ENCODE measurements at places on chromosomes 13 and 19.

- no peak for DNase-seq
Measured at GRCh38 chr19:11418094-11418548, 993 bp downstream of the RGL3 start.

GRCh38 chr13:90455067-90455466 lies 892.4 kb upstream of the MIR17HG start:
- no peak for DNase-seq

DNA sequence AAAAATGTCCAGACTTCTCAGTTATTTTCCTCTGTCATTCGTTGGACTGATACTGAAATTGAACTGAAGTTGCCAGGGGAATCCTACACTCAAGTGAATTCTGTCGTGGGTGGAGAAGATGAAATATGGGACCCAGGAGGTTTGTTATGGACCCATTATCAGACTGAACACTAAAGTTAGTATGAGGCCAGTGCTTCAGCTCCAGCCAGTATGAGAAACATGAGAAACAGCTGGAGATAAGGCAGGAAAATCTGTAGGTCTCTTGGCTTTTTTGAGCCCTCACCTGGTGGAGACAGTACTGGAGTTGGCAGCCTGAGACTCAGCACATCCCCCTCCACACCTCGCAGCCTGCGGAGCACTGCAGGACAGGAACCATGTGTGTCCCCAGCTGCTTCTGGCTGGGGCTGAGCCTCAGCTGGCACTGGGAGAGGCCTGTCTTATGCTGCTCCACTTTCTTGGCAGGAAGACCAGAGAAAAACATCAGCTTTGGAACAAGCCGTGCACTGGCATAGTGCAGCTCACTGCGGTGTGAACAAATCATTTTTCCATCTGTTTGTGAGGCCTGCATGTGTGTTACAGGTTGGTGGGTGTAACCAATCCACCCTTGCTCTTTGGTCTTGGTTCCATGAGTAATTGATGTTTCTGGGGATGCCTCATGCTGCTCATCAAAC lies 641.0 kb downstream of the FGF9 start:
- no peak for DNase-seq

DNA sequence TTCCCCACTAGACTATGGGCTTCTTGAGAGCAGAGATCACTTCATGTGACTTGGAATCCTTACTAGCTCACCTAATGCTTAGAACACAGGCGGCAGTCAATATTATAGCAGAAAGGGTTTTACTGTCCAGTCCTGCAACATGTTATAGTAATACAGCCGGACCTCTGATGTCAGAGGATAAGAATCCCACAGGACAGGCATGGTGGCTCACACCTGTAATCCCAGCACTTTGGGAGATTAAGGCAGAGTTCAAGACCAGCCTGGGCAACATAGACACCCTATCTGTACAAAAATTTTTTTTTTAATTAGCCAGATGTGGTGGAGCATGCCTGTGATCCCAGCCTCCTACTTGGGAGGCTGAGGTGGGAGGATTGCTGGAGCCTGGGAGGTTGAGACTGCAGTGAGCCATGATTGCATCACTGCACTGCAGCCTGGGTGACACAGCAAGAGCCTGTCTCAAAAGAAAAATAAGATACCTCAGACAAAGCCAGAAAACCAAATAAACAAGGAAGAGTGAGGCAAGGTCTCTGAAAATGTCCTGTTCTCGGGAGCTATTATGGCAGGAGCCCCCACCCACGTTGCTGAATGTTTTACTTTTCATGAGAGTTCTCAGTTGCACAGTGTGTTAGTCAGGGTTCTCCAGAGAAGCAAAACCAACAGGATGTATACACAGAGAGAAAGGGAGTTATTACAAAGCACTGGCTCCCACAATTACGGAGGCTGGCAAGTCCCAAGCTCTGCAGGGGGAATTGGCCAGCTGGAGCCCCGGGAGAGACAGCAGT lies 100.8 kb downstream of the UBL3 start:
- no peak for DNase-seq

GRCh38 chr19:29779921-29780320 lies 31.9 kb upstream of the CCNE1 start:
- no peak for DNase-seq

DNA sequence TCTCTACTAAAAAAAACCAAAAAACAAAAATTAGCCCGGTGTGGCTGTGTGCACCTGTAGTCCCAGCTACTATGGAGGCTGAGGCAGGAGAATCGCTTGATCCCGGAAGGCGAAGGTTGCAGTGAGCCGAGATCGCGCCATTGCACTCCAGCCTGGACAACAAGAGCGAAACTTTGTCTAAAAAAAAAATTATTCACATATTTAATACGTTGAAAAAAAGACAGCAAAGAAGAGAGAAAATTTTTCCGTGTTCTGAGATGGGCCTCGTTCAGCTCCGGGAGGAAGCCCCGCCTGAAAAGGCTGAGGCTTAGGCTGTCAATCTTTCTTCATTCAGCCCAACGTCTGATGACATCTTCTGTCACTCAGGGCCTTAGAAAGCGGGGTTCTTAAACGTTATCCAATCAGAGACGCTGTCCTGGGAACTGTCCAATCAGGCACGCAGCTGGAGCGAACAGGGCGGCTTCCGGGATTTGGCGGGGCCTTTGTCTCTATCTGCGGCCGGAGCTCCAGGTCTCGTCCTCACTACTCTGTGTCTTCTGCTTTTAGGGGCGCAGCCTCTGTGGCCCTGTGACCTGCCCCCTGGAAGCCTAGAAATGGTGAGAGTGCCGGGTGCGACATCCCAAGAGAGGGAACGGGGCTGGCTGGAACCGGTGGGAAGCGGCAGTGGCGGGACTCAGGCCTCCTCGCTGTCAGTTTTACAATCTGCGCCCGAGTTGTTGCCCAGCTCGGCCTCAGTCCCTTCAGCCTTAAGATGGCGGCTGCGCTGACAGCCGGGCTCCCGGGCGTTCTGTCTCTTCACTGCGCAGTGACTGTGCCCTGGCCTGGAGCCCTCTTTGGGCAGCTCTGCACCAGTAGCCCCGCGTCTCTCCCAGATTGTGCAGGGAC lies at the start of gene ZNF726:
Gene ZNF726, plus strand, starts transcription at position 485 of the 885 bp plus-strand sequence. Its CDS starts 109 bp downstream, at position 594.
- DNase-seq, result peak; percentile 75

GRCh38 chr13:28282451-28282850 lies 144.1 kb downstream of the PAN3 start:
- DNase-seq, result no peak

DNA sequence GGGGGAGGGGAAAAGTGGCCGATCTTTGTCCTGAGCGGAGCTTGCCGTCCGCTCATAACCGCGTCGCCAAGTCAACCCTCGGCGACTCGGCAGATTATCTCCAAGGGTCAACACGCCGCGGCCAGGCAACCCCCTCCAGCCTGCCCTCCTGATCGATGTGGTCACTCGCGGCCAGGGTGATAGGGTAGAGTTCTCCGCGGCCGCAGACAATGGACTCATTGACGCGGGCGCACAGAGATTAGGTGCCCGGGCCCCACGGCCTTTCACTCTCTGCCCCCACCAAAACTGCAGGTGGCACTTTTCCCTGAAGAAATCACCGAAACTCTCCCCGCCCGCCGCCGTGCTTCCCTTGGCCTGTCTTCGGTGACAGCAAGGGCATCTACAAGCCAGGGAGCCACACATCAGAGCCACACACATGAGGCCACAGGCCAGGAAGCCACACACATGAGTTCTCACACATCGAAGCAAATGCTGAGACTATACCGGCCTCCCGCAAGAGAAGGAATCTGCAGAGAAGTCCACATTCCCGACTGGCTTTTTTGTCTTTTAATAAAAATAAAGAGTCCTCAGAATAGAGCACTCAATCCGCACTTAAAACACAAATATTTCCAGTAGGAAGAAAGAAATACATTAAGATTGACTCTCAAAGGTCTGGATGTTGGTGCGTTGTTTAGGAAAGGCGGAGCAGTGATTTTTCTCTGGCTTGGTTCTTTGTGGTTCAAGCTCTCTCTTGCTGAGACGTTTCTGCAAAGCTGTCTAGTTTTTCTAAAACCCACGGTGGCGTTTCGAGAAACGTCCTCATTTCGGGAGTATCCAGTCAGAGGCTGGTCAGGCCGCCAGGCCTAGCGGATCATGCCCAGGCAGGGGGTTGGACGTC lies 1.5 kb upstream of the PDX1 start:
- no peak for DNase-seq

GRCh38 chr13:74115133-74115532 lies 19.1 kb downstream of the KLF12 start:
- DNase-seq, result no peak

DNA sequence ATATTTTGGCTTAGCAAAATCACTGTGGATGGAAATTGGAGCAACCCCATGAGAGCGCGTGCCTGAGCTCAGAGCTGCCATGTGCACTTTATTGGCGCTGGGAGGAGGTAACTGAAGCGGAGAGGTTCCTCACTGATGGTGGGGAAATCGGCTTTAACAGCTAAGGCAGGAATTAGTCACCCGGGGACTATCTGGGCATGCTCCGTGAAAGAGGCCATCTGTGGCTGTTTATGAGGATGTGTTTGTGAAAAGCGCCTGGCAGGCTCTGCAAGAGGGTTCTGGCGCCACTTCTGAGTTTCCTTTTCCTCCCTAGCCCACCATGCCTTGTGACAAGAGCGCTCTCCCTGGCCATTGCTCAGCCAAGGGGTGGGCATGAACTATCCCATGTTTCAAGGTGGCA lies 815.6 kb downstream of the UQCRFS1 start:
- no peak for DNase-seq

DNA sequence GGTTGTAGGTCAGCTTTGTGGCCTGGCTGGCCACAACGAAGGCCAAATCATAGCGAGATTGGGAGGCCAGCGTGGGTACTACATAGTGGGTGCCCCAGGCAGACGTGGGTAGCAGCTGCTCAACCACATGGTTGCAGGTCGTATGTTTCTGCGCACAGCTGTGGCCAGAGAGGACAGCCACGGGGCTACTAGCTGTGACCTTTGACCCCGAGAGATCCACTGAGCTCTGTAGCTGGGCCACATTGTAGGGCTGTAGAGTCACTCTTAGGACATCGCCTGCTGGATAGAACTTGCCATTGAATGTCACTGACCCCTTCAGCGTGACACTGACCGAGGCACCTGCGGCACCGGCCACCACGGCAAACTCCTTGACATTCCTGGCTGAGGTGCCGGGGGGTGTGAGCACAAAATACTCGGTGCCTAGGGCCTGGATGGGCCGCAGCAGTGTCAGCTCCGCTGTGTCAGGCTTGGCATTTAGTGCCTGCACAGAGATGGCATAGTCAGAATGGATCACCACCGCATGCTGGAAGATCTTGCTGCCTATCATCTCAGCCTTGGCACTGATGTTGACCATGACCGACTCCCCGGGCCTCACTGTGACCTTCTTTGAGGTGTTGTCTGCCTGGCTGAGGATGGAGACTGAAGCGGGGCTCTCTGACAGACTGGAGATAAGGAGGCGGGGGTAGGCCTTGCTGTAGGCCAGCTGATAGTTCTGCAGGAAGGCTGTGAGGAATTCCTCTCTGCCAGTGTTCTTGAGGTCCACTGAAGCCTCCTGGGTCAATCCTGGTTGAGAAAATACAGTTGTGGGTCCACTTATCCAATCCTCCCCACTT lies 6.7 kb downstream of the FCGBP start:
- no peak for DNase-seq

DNA sequence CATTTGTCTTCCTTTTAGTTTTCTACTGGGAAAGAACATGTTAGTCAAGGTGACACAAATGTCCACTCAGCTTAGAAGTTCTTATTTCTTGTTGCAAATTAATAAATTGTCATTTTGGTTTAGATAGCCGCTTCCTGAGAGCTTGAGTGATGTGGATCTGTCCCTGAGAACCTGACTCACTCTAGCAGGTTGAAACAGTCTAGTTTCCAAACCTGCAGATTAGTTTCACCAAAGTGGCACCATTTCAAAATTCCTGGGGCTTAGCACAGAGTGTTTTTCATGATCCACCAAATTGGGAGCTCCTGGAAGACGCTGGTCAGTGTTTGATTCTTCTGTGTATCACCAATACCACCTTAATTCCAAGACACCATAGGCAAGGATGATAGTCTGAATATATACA lies 119.4 kb upstream of the TSC22D1 start:
- no peak for DNase-seq

DNA sequence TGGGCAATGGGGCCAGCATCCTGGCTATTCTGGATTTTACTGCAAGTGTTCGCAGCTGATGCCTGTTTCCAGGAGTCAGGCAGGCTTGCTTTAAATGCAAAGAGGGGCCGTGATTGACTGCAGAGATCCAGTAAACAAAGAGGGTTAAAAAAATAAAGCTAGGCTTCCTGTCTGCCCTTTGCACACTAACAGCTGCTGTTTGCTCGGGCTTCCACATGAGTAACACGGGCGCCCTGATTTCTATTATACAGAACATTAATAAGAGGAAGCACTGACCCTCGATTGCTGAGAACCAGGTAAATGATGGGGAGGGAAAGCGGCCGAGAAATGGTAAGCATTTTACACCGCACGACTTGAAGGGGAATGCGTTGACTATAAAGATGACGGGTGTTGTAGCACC lies 254.2 kb upstream of the ZNF507 start:
- DNase-seq, result no peak

- DNase-seq, result peak; percentile 71
Measured at GRCh38 chr19:6802336-6803035, 30.0 kb downstream of the VAV1 start.
